Left colon (tissue), 2 donors: ENCODE measurements at places on chromosomes 16 and 17. TPM values are rescaled to one million over a fixed set of nuclear protein-coding genes. Genes with fewer than 3 reads are reported as not detected.

Gene ASIC2
- 2.0 TPM for total RNA-seq

Gene HSD17B2
- 63.6 TPM for total RNA-seq

Gene C16orf86
- 1.5 TPM for total RNA-seq

Gene ABCA6
- 5.7 TPM for total RNA-seq

Gene ABCC12
- total RNA-seq, result not detected

Gene PLA2G10
- total RNA-seq, result 56.7 TPM

Gene HOXB1
- not detected for total RNA-seq
